Right renal cortex interstitium (tissue), 3 donors: ENCODE measurements at places on chromosomes 3 and 15. TPM values are rescaled to one million over a fixed set of nuclear protein-coding genes. Genes with fewer than 3 reads are reported as not detected.

CDCP1 gene
- polyA plus RNA-seq = 1.1 TPM

PIGZ gene
- 1.1 TPM for polyA plus RNA-seq

CLEC3B gene
- polyA plus RNA-seq = 20.9 TPM

GRK7 gene
- polyA plus RNA-seq = 0.12 TPM

THPO gene
- polyA plus RNA-seq = 2.4 TPM

LRTM1 gene
- not detected for polyA plus RNA-seq

ARHGEF3 gene
- polyA plus RNA-seq = 81.0 TPM

CXCR6 gene
- 0.19 TPM for polyA plus RNA-seq

LYZL4 gene
- polyA plus RNA-seq = not detected

RTF1 gene
- polyA plus RNA-seq = 67.2 TPM

SCN10A gene
- polyA plus RNA-seq = not detected

SLC38A3 gene
- 11.0 TPM for polyA plus RNA-seq

WDR72 gene
- polyA plus RNA-seq = 78.8 TPM

- DNase-seq = no peak
Observed at GRCh38 chr3:4716266-4716665, 223.1 kb downstream of the ITPR1 start.

GRCh38 chr15:90405055-90405607 is 17.1 kb downstream of the IQGAP1 start:
- DNase-seq = no peak

DNA sequence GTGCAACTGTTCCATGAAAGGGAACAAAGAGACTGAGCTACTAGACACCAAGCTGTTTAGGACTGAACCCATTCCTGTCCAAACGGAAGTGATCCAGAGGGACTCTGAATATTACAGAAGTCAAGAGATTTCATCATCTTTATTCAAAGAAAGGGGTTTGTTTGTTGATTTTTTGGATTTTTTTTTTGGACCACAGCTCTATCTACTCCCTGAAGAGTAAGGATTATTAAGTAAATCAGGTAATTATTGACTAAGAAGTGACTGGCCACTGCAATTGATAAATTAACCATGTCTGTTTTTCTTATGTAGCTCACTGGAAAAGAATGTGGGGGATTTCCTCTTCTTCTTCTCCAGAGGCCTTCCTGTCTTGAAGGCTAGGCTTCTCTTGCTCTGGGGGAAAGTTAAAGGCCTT is 146.6 kb upstream of the TPM1 start:
- no peak for DNase-seq

DNA sequence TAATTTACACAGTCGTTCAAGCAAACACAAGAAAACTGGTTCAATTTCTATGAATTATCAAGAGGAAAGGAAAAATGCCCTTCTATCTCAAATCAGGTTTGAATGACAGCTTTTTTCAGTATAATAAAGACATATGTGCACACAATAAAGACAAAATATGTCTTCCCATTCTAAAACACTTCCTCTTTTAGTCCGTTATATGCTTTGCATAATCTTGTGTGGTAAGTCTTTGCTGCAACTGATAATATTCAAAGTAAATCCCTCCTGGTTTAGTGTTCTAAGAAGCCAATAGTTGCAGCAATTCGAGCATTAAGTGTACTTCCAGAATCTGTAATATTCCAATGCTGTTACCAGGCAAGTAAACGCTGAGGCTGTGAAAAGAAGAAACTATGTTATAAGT is 43.7 kb upstream of the MAPKBP1 start:
- DNase-seq = no peak

DNA sequence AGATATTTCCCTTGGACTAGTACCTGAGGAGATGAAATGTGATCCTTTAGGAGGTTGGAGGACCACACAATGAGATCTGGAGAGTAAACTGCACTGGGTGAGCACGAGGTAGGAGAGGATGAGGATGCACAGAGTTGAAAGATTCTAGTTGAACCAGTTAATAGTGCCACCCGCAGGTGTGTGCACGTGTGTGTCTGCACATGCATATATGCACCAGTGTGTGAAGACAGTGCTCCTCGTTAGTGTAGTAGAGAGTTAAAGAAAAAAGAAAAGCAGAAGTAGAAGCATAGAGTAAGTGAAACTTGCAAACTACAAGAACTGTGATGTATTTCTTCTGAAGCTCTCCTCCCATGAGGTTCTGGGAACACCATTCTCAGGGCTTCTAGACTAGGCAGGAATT is 8.4 kb downstream of the MED12L start:
- DNase-seq = no peak

GRCh38 chr15:99966815-99967214 is 233.6 kb upstream of the LYSMD4 start:
- DNase-seq = no peak

DNA sequence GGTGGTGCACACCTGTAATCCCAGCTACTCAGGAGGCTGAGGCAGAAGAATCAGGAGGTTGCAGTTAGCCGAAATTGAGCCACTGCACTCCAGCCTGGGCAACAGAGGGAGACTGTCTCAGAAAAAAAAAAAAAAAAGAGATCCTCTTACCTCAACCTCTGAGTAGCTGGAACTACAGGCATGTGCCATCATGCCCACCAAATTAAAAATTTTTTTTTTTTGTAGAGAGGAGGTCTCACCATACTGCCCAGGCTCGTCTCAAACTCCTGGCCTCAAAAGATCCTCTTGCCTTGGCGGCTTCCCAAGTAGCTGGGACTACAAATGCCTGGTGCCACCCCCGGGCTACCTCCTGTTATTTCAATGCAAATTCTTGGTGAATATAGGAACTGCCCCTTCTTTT is 1.5 kb downstream of the UMPS start:
- no peak for DNase-seq

GRCh38 chr3:13140596-13140995 is 67.4 kb upstream of the IQSEC1 start:
- no peak for DNase-seq

DNA sequence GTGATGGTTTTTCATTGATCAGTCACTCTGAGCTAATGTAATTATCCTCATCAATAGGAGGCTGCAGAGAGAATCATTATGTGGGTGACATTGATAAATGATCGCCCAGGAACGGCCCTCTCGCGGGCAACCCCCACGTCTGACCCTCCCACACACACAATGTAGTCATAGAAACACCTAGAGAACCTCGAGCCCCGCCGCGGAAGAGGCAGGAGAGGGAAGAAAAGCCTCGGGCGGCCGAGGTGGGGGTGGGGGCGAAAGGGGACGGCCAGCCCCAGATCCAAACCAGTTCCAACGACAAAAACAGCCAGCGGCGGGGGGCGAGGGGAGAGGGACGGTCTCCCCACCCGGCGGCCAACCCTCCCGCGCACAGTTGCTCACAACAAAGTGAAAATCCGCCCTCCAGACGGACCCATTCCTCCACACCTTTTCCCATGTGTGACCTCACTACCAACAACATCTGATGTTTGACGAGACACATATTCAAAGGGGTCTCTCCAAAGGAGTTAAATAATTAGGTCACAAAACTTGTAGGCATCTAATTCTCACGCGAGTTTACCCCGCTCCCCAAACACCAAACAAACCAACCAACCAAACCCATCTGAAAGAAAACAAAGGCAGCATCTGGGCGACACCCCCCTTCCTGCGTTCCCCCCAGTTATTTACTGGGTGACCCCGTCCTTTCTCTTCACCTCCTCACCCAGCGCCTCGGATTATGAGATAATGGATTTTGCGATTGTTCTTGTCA is 213.0 kb downstream of the MEIS2 start:
- peak; percentile 61 for DNase-seq

DNA sequence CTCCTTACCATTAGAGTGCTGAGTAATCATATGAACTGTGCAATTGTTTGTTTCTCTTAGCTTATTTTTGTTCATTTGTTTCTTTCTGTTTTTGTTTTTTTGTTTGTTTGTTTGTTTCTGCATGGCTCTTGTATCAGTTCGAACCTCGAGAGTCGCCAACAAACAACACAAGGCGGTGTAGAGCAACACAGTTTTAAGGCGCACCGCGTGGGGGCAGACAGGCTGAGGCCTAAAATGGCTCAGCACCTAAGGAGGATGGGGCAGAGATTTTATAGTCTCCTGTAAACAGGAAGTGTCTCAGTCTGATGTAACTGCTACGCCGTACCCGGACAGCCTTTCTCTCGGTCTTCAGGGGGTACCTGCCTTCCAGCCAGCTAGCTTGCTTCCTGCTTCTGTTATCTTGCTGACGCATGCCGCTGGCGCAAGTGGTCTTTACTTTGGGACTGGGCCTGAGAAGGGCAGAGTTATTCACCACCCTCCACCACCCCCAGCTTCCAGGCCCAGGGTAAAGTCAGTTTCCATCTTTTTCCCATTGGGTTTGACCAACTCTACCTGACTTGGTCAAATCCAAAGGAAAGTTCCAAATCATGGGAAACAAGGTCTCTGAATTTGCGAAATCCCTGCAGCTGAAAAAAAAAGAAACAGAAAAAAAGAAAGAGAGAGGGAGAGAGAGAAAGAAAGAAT is 25.8 kb upstream of the MFGE8 start:
- DNase-seq = no peak

GRCh38 chr3:58621086-58621830 is 44.1 kb upstream of the FAM107A start:
- no peak for DNase-seq

GRCh38 chr3:110318108-110318507 is 753.5 kb upstream of the NECTIN3 start:
- DNase-seq = no peak

DNA sequence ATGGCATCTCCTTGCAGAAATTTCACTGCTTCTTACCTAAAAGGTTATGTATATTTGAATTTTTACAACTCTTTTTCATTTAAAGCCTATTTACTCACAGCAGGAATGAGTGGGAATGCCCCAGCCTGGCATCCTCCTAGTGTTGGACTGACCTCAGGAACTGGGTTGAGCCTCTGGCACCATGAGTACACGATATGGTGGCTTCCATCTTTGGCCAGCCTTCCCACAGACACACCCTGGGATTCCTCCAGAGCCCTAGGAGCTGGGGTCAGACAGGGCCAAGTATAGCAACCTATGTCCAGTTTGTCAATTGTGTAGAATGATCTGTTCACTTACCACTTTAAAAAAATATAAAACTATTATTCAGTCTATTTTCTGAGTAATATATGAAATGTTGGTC is 57.2 kb upstream of the HEG1 start:
- no peak for DNase-seq

DNA sequence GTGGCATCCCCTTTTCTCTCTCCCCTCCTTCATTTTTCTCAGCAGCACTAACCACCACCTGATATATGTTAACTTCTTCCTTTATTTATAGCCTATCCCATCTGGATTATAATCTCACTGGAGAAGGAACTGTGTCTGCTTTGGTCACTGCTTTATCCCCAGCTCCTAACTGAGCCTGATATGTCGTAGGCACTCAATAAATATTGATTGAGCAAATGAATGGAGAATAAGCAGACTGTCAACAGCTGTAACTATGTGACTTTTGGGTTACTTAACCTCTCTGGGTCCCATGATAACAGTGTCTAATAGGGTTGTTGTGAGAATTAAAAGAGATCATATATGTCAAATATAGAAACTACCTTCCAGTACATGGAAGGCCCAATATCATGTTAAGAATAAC is 127.9 kb downstream of the MECOM start:
- no peak for DNase-seq

DNA sequence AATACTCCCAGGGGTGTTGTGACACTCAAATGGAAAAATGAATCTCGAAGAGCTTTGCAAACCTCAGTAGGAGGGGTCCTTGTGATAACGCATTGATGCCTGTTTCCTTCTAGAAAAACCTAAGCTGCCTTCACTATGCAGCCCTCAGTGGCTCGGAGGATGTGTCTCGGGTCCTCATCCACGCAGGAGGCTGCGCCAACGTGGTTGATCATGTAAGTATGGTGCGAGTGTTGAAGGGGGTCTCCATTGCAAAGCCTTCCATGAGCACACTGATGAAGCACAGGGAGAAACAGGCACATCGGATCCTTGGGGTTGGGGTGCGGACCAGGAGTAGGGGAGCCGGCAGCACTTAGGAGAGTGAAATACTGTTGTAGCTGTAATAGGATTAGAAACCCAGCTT is 22.3 kb downstream of the ANKDD1A start:
- no peak for DNase-seq

- no peak for DNase-seq
Observed at GRCh38 chr15:88950600-88951160, 37.5 kb upstream of the MFGE8 start.

- DNase-seq = no peak
Observed at GRCh38 chr3:170046269-170047132, 8.7 kb downstream of the GPR160 start.

GRCh38 chr3:36172699-36173098 is 207.6 kb upstream of the STAC start:
- DNase-seq = no peak

- DNase-seq = no peak
Observed at GRCh38 chr15:95284933-95285421, 1045.5 kb upstream of the NR2F2 start.

DNA sequence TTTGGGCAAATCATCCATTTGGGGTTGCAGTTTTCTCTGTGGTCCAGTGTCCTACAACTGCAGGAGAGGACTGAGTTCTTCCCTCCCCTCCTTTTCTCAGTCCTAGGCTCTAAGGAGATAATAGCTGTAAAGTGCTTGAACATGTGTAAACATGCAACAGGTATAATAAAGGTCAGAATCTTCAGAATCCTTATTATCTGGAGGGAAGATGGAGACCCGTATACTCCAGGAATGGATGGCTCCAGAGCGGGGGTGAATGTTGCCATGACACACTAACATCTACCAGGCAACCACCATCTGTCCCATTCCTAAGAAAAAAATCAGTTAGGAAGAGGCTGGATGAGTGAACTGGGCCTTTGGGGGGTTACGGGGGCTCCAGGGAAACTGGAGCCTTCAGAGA is 39.7 kb upstream of the GLCE start:
- DNase-seq = no peak

DNA sequence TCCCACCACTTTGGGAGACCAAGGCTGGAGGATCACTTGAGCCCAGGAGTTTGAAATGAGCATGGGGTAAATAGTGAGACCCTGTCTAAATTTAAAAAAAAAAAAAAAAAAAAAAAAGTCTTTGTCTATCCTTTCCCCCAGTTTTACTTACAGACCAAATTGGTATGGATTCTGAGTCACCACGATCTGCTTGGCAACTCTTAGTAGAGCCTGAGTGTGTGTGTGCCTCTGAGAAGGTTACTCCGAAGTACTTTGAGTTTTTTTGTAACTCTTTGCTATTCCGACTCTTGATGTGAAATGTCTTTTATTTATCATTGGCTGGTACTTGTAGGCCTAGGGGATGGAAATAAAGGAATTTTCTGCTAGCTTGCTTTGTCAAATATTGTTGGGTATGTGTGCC is 63.3 kb downstream of the RBM6 start:
- no peak for DNase-seq

GRCh38 chr3:119559441-119559963 is at the start of gene CD80:
TSS of gene CD80 (minus strand) at chr3:119559614. CDS start at chr3:119557728, 1,886 bp downstream.
- no peak for DNase-seq

GRCh38 chr3:140719841-140720614 is 42.2 kb downstream of the TRIM42 start:
- DNase-seq = no peak

GRCh38 chr15:45522328-45523165 is at the start of gene SLC30A4:
TSS of gene SLC30A4 (minus strand) at chr15:45522755. CDS start at chr15:45522354, 401 bp downstream.
- DNase-seq = peak; percentile 41

- DNase-seq = no peak
Observed at GRCh38 chr3:36944641-36945270, at the start of gene TRANK1. TSS of gene TRANK1 (minus strand) at chr3:36945054. CDS start at chr3:36944809, 245 bp downstream.
